ENCODE measurements at places on chromosomes 16 and 17.

- DNase-seq: no peak
These were observed 166.2 kb upstream of the RPL38 start for GRCh38 chr17:74037320-74037719.

GRCh38 chr17:80919331-80920311 lies 72.0 kb upstream of the CHMP6 start:
- no peak for DNase-seq

GRCh38 chr16:66342294-66342900 lies 24.1 kb upstream of the CDH5 start:
- DNase-seq: no peak

DNA sequence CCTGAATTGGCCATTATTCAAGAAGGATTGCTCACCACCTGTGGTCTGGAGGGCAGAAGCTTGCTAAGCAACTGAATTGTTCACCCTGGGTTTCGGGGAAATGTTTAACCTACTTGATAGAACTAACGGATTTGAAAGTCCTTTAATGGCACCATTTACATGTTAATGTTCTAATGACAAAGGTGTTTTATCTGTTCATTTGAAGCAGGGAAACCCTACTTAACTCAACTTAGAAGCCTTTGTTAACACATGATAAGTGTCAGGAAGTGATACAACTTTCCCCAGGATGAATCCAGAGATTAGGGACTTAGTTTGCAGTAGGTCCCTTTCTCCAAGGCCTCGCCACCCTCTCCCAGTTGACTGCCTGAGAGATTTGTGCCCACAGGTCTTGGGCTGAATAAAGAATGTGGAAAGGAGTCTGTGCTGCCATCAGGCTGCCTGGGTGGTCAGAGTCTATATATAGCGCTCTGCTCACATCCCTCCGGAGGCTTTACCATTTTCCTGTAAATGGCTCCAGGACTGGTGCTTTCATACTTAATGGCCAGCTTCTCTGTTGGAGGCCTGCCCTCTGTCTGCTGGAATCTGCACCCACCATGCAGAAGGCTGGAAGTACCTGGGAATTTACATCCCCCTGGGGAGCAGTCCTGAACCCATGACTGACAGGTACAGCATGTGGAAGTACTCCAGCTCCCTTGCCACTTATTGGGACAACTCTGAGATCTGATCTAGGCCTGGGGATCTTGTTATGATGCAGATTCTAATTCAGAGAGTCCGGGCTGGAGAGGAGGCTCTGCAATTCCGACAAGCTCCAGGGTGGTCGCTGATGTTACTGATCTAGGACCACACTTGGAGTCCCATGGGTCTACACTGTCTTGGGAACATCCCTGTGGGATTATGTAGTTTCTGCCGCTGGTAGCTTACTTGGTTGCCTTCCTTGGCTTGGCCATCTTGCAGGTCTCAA lies 99.9 kb downstream of the ASIC2 start:
- no peak for DNase-seq

- DNase-seq: no peak
These were observed 234.5 kb upstream of the MYOCD start for GRCh38 chr17:12431188-12431587.

DNA sequence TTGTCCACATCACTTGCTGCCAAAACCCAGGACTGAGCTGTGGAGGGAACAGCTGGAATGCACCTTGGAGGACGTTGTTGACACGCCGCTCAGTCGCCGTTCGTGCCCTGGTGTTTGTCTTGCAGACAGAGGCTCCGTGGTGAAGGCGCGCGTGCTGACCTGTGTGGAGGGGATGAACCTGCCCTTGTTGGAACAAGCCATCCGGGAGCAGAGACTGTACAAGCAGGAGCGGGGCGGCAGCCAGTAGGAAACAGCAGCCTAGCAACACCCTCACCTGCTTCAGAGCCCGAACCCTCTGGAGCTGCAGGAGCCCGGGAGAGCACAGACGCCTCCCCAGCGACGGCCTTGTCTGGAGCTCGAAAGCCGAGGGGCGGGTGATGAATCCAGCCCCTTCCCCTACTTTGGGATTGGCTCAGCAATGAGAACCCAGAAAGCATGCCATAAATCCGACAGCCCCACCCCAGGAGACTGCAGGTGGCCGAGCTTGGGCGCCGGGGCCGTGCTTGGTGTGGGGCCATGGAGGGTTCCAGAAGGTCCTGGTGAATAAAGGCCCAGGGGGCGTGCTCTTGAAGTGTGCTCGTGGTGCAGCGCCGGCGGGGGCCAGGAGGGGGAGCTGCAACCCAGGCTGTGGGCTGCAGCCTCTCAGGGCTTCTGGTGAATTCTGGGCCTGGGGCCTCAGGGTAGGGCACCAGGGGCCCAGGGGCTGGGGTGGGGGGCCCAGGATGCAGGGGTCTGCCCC lies 470 bp upstream of the CDK3 start:
- DNase-seq: peak; percentile 33

DNA sequence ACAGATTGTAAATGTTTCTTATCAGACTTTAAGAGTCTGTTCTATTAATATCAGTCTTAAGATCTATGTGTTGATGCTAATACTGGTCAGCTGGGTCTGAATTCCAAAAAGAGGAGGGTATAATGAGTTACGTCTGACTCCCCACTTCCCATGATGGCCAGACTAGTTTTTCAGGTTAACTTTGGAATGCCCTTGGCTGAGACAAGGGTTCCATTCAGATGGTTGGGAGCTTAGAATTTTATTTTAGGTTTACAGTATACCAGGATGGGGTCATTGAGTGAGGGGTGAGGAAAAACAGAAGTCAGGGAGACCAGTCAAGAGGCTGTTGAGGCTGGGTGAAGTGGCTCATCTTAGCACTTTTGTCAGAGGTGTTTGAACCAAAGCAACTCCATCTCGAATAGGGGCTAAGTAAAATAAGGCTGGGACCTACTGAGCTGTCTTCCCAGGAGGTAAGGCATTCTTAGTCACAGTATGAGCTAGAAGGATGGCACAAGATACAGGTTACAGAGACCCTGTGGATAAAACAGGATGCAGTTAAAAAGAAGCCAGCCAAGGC lies 2.9 kb upstream of the TMEM231 start:
- no peak for DNase-seq

- DNase-seq: no peak
These were observed 83.5 kb upstream of the TNRC6A start for GRCh38 chr16:24645739-24646645.

DNA sequence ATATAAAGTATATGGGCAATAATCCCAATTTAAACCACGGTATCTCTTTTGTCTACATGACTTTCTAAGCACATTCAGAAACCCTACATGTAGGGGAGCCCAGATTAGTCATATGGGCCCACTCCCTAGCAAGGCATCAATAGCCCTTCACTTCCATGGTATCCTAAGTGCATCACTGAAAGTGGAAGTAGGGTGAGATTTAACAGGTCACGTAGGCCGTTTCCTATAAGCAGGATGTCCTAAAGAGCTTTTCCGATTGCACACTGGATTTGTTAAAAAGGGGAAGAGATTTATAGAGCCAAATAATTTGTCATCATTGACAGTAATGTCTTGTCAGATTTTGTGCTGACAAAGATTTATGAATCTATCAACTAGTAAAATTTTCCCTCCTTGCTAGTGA lies 39.0 kb downstream of the CA4 start:
- no peak for DNase-seq

- no peak for DNase-seq
These were observed 86.1 kb downstream of the ZNF778 start for GRCh38 chr16:89303617-89304016.

GRCh38 chr16:3256866-3257465 lies 533 bp upstream of the MEFV start:
- no peak for DNase-seq

- DNase-seq: no peak
These were observed 2.1 kb downstream of the PRR35 start for GRCh38 chr16:561957-562938.

- DNase-seq: no peak
These were observed 84.2 kb downstream of the KCNJ12 start for GRCh38 chr17:21460358-21460757.

DNA sequence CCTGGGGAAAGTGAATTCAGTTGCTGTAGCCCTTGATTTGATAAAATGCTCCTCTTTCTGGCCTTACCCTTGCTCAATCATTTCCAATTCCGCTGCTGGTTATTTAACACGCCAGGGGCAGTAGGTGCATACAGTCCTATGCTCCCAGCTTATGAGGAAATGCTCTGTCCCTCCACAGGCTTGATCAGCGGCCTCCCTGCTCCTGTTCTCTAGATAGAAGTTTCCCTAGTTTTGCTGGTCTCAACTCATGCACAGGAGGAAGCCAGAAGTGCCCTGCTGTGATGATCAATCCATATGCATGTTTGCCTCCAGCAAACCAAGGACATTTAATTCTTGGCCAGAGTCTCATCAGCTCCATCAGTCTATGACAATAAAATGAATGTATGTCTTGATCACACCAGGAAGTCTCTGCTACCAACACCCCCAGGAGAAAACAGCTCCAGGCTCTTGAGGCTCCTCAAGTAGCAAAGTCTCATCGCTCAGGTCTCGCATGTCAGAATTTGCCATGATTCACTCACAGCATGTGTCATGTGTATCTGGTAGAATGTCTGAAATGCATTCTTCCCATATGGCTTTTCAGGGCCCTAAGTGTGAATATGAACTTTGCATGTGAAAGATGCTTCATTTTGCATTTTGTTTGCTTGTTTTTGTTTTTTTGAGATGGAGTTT lies 208.9 kb downstream of the CDH13 start:
- no peak for DNase-seq

DNA sequence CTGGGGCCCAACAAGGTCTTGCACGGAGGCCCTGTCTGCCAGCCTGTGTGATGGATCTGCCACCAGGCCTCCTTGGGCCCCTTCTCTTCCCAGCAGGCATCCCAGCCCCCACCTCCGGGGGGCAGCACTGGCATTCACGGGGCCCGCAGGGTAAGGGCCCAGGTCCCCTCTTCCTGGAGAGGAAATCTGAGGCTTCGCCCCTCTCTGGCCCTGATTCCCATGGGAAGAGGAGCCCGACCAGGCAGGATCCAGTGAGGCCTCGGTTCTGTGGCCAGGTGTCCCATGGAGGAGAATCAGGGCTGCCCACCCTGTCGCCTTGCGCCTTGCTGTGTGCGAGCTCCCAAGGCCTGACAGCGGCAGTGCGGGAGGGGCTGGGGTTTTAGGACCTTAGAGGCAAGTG lies 48.4 kb downstream of the PDPK1 start:
- DNase-seq: no peak

- no peak for DNase-seq
These were observed 8.1 kb downstream of the ANKRD11 start for GRCh38 chr16:89482150-89482816.

DNA sequence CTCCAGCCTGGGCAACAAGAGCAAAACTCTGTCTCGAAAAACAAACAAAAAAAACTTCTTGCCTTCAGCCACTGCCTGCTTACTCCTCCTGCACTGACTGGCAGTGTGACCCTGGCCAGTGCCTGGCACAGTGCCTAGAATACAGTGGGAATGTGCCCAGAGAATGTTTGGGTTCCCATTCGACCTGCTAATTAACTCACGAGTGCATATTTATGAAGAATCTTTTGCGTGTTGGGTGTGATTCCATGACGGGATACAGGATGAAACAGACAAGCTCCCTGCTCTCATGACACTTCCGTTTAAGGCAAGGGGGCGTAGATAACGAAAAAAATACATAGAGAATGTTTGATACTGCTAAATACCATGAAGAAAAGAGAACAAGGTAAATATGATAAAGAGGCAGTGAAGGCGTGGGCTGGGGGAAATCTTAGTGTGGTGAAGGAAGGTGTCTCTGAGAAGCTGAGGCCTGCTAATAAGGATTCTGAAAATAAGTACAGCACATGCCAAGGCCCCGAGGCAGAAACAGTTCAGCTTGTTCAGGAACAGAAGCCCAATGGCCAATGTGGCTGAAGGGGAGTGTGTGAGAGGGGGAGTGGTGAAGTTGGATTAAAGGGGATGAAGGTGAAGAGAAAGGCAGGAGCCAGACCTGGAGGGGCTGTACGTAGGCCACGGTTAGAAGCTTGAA lies 4.3 kb downstream of the ABI3 start:
- DNase-seq: no peak

DNA sequence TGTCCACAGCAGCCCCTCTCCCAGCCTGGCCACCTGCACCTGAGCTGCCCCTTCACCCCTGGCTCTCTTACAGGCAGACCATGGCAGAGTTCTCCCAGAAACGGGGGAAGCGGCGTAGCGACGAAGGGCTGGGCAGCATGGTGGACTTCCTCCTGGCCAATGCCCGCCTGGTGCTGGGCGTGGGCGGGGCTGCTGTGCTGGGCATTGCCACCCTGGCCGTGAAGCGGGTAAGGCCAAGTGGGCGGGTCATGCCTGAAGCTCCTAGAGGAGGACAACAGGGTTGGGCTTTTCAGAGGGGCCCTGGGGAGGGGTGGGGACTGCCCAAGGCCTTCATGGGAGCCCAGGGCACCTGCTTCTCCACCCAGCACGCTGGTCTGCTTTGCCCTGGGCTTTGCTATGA lies 2.2 kb downstream of the MIEF2 start:
- DNase-seq: no peak

DNA sequence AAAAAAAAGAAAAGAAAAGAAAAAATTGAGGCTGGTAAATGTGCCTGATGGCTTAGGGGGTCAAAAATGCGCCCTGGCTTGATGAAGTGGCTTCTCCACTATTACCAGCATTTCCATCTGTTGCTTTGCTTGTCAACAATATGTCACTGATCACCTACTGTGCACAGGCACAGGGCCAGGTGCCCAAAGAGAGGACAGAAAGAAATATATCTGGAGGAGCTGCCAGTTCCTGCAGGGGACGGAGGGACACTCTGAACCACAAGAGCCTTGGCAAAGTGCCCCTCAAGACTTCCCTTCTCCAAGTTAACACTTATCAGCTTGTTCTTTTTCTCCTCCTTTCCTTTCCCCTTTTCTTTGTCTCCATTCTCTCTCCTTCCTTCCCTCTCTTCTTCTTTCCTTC lies 34.7 kb downstream of the GINS3 start:
- no peak for DNase-seq

GRCh38 chr17:48307814-48308411 lies 122.1 kb downstream of the SKAP1 start:
- no peak for DNase-seq

DNA sequence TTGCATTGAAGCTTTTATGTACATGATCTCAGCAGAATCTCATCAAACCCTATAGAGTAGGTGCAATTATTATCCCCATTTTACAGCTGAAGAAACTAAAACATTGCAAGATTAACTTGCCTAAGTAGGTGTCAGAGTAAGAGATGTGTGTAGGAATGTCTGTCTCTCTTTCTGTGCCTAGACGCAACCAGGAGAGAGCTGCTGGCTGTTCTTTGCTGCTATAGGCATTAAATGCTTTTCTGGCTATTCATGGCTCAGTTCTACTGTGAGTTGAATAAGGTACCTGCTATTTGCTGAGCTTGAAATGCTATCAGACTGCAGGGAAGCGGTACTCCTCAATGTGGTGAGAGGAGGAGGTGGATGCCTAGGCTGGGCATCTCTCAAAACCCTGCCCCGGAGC lies 17.0 kb downstream of the IRX5 start:
- DNase-seq: no peak

Data from activated CD8-positive, alpha-beta memory T cell treated with anti-CD3 and anti-CD28 coated beads for 48 hours (primary cell).